Hematopoietic multipotent progenitor cell (in vitro differentiated cells): ENCODE measurements at places on chromosomes 13 and 19.

- DNase-seq, result no peak
Measured at GRCh38 chr13:70893832-70894231, 785.6 kb upstream of the KLHL1 start.

GRCh38 chr13:114122127-114122511, 10.3 kb downstream of the RASA3 start:
- DNase-seq, result no peak

DNA sequence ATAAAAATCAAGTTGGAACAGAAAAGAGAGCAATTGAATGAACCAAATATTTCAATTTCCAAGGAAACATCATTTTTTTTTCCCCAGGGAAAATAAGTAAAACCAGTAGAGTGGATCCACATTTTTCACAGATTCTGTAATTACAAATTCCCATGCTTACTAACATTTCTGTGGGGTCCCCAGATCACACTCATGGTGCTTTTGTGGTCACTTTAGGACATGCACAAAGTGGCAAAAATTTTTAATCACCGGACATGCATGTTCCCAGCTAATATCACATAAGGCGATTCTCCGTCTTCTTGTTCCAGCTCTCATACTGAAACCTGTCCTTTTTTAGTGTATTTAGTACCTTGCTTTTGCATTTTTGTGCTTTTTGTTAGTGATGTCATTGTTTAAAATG, 748.2 kb upstream of the SLITRK1 start:
- DNase-seq, result no peak

GRCh38 chr19:41696402-41697197, 8.5 kb upstream of the CEACAM7 start:
- peak; percentile 50 for DNase-seq

DNA sequence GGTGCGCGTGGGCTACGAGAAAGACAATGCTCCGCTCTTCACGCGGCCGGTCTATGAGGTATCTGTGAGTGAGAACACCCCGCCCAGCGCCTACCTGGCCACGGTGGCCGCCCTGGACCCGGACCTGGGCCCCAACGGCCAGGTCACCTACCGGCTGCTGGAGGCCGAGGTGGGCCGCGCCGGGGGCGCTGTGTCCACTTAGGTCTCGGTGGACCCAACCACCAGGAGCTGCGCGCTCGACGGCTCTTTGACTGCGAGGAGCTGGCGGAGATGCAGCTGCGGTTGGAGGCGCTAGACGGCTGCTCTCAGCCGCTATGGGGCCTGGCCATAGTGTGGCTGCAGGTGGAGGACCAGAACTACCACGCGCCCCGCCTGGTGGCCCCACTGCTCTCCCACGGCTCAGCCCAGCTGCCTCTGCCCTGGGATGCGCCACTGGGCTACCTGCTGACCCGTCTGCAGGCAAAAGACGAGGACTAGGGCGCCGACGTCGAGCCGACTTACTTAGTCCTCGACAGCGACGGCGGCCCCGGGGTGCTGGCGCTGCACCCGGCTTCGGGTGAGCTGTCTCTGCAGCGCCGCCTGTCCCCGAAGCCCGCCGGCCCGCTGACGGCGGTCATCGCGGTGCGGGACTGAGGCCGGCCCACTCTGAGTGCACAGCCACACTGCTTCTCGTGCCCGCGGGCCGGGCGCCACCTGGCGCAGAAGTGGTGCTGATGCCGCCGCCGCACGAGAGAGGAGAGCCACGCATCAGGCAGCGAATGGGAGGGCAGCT, 173.0 kb downstream of the OLFM4 start:
- peak; percentile 15 for DNase-seq

DNA sequence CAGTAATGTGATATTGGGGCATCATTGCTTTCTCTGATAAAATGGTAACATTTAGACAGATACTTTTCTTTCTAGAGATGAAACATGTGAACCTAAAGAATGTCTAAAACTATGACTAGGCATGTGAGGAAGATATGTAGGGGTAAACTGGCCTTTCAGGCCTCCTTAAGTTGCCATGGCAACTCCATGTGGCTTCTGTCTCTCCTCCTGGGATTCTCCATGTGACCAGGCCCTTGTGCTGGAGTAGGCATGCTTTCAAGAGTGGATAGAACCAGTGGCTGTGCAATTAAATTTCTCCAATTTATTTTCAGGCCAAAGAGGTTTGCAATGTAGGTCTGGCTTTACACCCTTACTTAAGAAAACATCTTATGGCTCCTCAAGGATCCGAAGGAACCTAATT, 130.8 kb downstream of the OLFM4 start:
- no peak for DNase-seq

GRCh38 chr13:103431856-103432255, 365.6 kb upstream of the SLC10A2 start:
- DNase-seq, result no peak

DNA sequence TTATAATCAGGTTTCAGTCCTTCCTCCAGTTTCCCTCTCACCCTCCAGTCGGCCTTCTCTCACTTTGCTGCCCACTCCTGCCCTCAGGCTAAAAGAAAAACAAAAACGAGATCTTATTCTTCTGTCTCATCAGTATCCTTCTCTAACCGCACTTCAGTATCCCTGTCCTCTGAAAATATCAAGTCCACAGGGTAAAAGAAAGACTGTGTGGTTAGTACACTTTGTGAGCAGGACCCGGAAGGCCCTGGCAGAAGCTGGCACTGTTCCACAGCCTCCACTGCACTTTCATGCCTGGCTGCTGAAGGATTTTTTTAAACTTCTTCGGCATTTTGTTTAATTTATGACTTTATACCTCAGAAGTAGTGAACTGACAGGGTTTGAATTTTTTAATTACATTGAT, 51.8 kb downstream of the TM9SF2 start:
- no peak for DNase-seq
